ENCODE measurements at places on chromosomes 11 and 22.
A peak's percentile ranks its signal among the peaks of the same experiment; 100 is the strongest.

DNA sequence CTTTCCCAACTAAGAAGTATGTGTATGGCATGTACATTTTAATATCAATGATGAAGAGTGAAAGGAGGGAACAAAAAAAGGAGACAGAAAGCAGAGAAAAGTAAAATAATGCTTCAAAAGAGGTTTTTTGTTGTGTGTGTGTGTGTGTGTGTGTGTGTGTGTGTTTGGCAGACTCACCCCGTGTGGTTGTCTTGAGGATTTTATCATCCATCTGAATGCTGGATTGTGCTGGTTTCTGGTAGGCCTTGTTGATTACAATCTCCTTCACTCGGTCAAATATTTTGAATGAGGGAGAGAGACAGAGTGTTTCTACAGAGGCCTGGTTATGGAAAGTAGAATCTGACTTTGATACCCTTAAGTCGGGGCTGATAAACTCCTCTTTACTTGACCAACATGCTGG is 128.5 kb downstream of the ENTHD1 start:
- no peak for DNase-seq

DNA sequence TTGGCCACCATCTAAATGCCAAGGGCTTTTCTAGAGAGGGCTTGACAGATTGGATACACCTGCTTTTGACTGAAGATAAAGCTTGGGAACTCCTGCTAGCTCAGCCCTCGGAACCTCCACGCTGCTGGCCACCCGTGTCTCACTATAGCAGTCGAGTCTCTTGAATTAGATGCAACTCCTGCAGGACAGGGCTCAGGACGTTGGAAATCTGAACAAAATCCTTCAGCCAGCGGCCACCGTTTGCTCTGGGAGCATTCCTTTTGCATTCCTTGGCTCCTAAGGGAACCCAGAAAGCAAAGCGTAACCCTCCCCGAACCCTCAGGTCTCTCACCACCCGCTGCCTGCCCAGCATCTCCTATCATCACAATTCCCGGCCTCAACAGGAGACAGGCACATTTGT is 77.8 kb downstream of the GRIK4 start:
- no peak for DNase-seq

GRCh38 chr11:23320131-23320530 is 459.9 kb upstream of the CCDC179 start:
- DNase-seq = no peak

- no peak for DNase-seq
Measured at GRCh38 chr11:8650401-8650990, 32.0 kb downstream of the TRIM66 start.

DNA sequence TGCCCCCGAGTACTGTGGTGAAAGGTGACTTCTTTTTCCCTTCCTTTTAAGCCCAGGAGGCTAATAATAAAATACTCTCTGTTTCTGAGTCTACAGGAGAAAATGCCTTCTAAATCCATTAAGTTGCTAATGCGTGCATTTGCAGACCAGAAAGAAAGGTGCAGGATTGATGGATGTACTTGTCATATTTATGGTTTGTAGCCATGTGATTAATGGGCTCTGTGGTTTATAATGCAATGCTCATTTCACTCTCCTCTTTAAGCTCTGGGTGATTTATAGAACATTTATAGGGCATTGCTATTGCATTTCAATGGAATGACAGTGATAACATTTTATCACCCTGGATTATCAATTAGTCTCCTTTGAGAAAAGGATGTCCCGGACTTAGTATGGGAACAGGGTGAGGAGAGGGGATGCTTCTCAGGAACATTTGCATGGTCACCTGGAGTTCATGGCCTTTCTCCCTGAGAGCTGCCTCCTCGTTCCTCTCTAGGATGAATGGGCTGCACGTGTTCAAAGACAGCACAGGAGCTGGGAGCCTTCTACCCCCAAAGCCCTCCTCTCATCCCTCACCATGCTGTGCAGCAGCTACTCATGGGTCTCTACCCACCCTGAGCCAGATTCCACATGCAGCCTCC is 82.8 kb upstream of the HMGXB4 start:
- DNase-seq = no peak

DNA sequence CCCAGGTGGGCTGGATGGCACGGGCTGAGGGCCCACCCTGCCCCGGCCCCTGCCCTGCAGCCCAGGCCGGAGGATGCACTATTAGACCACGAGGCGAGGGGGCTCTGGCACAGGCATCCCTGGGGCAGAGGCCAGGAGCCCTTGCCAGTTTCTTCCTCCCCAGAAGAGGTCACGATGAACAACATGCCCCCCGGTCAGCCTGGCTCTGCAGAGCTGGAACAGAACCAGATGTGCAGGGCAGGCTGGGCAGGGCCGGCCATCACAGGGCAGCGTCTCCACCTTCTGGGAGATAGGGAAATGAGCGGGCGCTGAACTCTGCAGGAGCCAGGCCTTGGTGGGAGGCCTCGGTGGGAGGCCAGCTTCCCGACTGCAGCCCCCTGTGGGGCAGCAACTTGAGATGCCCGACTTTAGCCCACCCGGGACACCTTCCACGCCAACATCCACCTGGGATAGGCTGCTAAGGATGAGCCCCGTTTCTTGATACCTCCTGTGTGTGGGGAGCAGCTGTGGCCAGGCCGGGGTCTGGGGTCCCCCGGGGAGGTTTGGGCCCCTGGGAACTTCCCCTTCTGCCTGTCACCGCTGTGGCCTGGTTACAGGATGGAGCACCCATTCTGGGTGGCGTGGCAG is 21.8 kb upstream of the GNB1L start:
- no peak for DNase-seq

DNA sequence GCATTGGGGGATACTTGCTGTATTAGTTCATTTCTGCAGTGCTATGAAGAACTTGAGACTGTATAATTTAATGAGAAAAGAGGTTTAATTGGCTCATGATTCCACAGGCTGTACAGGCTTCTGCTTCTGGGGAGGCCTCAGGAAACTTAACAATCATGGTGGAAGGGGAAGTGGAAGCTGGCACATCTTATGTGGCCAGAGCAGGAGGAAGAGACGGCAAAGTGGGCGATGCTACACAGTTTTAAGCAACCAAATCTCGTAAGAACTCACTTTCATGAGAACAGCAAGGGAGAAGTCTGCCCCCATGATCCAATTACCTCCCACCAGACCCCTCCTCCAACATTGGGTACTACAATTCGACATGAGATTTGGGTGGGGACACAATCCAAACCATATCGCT is 55.1 kb downstream of the TMPRSS5 start:
- DNase-seq = no peak

- DNase-seq = no peak
Measured at GRCh38 chr11:290621-291231, 1.8 kb downstream of the PGGHG start.

GRCh38 chr11:105042178-105042577 is 3.0 kb downstream of the CARD16 start:
- no peak for DNase-seq

GRCh38 chr11:78595436-78596130 is 20.9 kb upstream of the NARS2 start:
- DNase-seq = no peak

- peak; percentile 2 for DNase-seq
Measured at GRCh38 chr11:104858882-104859775, 39.1 kb downstream of the CASP12 start.

- no peak for DNase-seq
Measured at GRCh38 chr11:131409345-131409744, 38.9 kb downstream of the NTM start.

GRCh38 chr11:59944720-59945119 is 6.5 kb downstream of the OOSP1 start:
- DNase-seq = no peak

- peak; percentile 44 for DNase-seq
Measured at GRCh38 chr11:6703247-6704063, 20.3 kb upstream of the MRPL17 start.

DNA sequence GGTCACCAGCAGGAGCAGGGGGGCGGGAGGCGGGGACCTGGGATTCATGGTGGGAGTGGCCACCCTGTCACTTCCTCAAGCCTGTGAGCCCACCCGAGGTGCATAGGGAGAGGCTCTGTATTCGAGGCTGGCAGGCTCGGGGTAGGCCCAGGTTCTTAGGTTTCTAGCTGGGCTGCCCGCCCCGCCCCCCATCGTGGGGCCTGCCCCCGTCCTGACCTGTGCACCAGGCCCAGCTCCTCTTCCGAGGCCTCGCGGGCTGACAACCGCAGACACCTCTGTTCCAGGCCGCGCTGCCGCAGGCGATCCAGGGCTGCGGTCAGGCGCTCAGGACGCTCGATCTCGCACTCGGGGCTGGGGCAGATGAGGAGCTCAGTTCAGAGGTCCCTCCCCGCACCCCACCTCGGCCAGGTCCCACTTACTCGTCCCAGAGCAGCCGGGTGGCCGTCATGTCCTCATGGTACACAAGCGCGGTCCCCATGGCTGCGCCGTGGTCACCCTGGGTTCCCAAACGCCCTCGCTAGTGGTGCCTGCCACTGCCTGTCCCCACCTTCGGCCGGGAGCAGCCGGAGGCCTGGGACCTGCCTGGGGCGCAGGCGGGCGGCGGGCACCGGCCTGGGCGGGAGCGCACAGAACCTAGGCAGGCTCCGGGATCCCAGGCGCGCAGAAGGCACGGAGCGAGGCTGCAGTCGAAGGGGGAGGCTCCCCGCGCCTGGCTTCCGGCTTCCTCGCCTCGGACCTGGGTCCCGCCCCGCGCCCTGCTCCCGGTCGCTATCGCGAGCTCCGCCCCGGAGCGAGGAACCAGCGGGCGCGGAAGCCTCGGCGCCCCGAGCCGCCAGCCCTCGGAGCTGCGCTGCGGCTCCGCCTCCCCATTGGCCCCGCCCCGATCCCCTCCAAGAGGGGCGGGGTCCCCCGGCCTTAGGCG is at the start of gene HDAC10:
Gene HDAC10, minus strand, starts transcription at position 711 of the 922 bp plus-strand sequence. Its CDS starts 233 bp downstream, at position 478.
- peak; percentile 92 for DNase-seq

DNA sequence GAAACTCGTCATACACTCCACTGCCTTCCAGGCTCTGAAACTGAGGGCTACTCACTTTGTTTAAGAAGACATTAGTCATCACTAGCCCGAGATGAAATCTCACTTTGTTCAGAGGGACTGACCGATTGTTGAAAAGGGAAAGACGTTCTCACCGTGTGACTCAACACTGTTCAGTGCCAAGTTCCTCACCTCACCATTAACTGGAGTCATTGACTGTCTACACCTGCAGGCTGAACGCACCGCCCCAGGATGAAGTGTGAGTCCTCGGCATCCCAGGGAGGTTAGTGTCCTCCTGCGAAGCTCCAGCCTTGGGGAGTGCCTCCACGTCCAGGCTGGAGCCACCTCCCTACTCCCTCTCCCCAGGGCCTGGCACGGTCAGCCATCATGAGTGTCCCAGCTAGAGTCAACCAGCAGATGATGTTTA is 30.4 kb downstream of the FADD start:
- DNase-seq = peak; percentile 10

DNA sequence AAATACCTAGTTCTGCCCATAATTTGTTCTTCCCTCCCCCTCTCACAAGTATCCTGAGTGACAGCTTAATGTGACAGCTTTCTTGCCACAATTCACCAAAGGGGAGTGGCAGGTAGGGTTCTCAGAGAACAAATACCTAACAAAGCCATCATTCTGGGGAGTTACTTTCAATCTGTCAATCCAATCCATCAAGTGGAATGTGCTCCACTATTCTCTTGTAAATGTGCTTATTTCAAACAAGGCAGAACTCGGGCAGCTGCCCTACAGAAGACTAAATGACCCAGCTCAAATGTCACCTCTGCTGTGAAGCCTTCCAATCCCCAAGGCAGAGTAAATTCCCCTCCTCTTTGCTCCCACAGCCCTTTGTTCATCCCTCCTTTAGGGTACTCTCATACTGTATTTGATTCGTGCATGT is 27.8 kb downstream of the LGR4 start:
- DNase-seq = no peak

GRCh38 chr11:1559111-1559951 is 12.7 kb downstream of the DUSP8 start:
- DNase-seq = no peak

GRCh38 chr22:31276426-31277167 is 15.7 kb downstream of the PIK3IP1 start:
- no peak for DNase-seq

GRCh38 chr22:30557243-30557642 is 10.7 kb upstream of the SEC14L6 start:
- DNase-seq = no peak

DNA sequence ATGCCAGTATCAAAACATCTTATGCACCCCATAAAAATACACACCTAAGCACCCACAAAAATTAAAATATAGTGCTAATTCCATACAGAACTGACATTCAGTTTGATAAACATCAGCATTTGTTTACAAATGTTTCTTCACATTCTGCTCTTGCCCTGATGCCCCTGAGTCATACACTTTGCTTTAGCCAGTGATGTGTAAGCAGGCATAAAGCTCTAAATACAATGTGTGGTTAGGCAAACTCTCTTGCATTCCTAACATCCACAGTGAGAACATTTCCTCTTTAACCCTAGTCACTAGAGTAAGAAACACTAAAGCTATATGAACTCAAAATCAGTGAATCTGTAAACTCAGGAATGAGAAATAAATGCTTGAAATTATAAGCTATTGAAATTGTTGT is 1060.7 kb downstream of the FAM181B start:
- peak; percentile 0 for DNase-seq

DNA sequence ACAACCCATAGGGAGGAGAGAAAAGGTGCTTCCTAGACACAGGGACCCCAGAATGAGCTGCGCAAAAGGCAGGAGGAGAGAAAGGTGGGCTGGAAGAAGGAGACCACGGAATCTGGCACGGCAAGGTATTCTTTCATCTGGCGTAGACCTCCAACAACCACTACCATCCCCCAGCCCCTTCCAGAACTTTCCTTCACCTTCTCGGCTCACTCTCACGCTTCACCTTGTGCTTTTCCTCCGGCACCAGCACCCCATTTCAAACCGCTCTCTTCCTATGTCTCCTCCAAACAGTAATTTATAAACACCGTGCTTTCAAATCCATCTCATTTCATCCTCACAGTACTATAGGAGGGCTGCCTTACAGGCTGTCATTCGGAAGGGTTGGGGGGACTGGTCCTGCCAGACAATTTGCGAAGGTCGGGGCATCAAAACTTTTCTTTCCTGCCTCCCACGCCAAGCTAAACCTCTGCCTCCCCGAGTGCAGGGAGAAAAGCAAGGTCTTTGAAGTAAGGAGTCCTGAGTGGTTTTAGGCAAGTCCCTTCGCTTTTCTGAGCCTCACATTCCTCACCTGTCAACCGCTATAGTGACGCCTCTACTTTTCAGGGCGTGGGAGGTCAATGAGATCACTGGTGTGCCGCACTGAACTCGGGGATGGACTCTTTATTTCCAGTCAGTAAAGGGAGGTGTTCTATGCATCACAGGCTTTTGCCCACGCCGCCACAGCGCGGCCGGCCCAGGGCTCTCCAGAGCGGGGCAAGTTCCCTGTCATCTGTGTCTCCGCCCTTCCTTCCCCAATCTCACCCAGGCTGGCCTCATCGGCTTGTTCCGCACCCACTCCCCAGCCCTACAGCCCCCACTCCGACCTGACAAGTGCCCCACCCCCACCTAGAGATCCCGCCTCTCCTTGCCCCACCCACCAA is 800 bp downstream of the KCTD21 start:
- no peak for DNase-seq

GRCh38 chr11:110529043-110529442 is 99.3 kb downstream of the FDX1 start:
- DNase-seq = peak; percentile 32

DNA sequence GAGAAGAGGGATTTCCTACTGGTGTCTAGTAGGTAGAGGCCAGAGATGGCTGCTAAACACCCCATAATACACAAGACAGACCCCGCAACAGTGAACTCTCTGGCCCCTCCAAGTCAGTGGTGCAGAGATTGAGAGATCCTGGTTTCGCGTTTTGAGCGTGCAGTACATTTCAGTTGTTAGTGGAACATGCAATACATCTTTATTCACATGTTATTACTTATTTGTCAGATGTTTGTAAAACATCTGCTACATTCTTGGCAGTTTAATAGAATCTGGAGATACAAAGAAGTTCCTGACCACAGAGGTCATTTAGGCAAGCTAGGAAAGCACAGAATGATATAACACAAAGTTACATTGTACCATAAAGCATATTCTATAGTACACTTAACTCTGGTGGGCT is 41.5 kb downstream of the ST3GAL4 start:
- no peak for DNase-seq

All from activated CD4-positive, alpha-beta T cell treated with anti-CD3 and anti-CD28 coated beads, Interleukin-10, Interleukin-2, amounts not matched to agents 100 ng/mL and 50 ng/mL, durations not matched to agents 16 hours and 8 hours (primary cell).